ENCODE measurements at places on chromosomes 2 and 18. TPM values are rescaled to one million over a fixed set of nuclear protein-coding genes. Genes with fewer than 3 reads are reported as not detected.
A peak's percentile ranks its signal among the peaks of the same experiment; 100 is the strongest.

Gene TSHZ1
- 0.84 TPM for polyA plus RNA-seq

DNA sequence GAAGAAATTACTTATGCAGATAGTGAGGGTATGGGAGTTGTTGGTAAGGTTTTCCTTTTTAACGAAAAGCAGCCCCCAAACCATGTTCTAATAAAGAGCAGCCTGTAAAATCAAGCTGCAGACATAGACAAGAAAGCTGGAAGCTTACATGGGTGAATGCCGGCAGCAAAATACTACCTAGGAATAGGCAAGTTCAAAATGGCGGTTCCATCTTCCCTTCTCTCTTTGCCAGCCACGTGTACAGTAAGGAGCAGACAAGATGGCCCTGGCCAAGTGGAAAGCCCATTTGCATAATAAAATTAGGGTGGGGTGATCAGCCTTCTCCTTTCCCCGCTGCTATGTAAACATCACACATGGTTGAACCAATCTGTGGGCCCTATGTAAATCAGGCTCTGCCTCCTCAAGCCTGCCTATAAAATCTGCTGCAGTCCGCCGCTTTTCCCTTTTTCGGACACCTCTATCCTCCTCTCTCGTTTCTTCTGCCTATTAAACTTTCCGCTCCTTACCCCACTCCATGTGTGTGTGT lies 155.0 kb downstream of the ZBTB7C start:
- DNase-seq: no peak

DNA sequence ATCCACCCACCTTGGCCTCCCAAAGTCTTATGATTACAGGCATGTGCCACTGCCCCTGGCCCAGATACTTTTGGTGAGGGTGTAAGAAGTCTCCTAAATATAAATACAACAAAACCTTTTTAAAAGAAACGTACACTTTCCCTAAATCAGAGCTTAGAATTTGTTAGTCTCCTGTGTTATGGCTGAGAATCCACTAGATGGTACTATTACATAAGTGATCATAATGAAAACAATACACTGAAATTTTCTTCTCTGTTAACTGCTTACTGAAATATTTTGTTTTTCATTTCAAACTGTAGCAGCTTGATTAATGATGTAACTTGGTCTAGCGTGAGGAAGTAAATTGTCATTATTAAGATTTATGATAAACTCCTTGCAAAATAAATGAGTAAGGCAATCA lies 74.8 kb upstream of the FAM98A start:
- no peak for DNase-seq

DNA sequence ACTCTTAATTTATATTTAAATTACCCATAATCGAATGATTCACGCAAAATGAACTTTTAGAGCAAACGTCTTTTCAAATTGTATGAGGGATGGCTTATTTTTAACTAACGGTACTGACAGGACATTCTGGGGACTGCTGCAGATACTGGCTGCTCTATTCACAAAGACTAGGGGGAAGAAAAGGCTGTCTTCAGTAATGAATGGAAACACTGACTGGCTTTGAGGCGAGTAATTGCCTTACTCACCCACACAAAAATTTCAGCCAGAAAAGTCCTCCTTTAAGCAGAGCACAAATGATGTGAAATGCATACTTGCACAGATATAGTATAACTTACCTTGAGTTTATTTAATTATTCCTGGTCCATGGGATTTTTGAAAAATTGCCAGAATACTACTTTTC lies 852.6 kb downstream of the DPP10 start:
- no peak for DNase-seq

- DNase-seq: no peak
These were observed 349.5 kb downstream of the IRS1 start for GRCh38 chr2:226450141-226450540.

Gene KCNIP3
- not detected for polyA plus RNA-seq

- no peak for DNase-seq
These were observed 451.0 kb upstream of the SETBP1 start for GRCh38 chr18:44229693-44230108.

- no peak for DNase-seq
These were observed 2.1 kb upstream of the TSPYL6 start for GRCh38 chr2:54258166-54258565.

GRCh38 chr2:65055422-65056214 lies 598 bp upstream of the CEP68 start:
- no peak for DNase-seq

DNA sequence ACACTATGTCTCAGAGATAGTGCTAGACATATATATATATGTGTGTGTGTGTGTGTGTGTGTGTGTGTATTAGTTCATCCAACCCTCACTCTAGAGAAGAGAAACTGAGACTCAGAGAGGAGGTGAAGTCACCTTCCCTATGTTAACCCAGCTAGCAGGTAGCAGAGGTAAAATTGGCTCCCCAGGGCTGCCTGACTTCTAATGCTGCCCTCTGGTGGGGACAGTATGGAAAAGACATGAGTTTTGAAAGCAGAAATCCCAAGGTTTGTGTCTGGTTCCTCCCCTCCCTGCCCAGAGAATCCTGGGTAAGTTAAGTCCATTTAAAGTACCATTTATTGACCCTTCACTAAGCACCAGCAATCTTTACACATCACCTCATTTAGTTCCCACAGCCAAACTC lies 137.7 kb downstream of the THNSL2 start:
- peak; percentile 2 for DNase-seq

DNA sequence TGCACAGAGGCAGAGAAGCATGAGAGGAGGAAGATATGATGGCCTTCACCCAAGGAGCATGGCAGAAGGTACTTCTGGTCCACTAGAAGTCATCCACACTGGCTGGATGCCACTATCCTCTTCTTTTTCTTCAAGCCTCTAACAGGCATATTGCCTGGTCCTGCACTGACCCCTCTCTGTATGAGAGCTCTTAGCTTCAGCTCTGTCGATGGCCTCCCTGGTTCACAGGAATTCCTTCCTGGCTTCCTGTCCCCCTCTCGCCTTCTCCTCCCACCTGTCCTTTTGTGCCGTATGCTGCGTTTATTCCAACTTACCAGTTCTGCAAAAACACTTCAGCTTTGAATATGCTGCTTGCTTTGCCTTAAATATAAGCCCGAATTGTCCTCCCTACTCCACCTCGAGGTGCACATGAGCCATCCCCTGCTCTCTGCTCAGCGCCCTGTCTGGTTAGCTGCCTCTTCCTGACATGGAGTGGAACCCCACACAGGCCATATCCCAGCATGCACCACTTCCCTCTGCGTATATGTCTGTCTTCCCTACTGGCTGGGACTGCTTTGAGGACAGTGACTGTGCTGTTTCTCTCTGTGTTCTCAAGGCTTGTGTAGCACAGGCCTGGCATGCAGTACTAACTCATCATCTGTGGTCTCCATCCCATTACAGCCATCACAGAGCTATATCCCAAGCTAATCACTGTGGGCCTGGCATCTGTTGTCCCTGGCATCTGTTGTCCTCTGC lies 474.9 kb downstream of the EIPR1 start:
- no peak for DNase-seq

Gene CFAP210
- polyA plus RNA-seq: not detected

Gene ZSWIM2
- not detected for polyA plus RNA-seq

Gene LCT
- not detected for polyA plus RNA-seq

- DNase-seq: no peak
These were observed 164.1 kb upstream of the CELF4 start for GRCh38 chr18:37729716-37730115.

- no peak for DNase-seq
These were observed 23.1 kb downstream of the SERPINB11 start for GRCh38 chr18:63725682-63726480.

Gene IL36G
- polyA plus RNA-seq: not detected

- DNase-seq: no peak
These were observed 758.4 kb upstream of the TMEFF2 start for GRCh38 chr2:192953116-192953515.

- DNase-seq: peak; percentile 82
These were observed 40.3 kb downstream of the INPP5D start for GRCh38 chr2:233100192-233100998.

DNA sequence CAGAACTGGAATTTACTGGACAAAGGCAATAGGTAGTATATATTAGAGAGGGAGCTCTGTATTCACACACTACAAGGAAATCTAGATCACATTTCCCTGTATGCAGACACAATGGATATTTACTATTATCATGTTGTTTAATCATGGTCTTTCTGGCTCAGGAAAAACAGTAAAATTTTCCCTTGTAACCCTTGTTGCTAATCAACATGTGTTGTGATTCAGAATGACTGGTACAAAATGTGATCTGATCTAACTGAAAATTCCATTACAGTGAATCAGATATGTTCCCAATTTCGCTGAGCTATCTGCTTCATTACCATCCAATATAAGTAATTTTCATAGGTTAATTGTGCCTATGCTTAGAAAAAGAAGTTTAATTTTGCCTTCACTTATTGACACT lies 1109.7 kb downstream of the LRP1B start:
- no peak for DNase-seq

DNA sequence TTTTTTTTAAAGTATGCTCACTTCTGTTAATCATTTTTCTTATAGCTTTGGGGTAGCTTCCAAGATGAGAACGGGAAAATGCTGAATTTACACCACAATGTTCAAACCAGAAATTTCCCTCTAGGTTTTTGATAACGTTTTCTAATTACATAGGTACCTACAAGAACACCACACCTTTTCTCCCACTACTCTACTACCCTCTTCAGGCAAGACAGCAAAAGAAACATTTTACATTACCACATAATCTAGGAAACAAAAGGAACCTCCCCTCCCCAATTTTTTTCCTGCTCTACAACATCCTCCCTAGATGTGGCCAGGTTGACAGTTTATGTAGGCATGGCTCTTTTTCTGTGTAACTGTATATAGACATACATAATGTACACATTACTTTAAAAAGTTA lies 32.4 kb downstream of the NDUFAF7 start:
- DNase-seq: no peak

DNA sequence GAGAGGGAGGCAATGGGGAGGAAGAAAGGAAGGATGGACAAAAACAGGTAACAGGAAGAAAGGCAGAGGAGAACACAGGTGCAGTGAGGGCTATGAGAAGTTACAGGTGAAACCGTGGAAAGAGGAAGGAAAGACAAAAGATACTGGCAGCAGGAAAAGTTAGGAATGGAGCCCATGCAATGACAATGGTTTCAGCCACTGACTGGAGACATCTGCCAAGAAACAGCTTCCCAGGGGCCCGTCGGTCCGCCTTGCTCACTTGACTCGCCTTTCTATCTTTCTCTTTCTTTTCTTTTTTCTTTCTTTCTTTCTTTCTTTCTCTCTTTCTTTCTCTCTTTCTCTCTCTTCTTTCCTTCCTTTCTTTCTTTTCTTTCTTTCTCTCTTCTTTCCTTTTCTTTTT lies 37.5 kb downstream of the ST8SIA5 start:
- DNase-seq: no peak

GRCh38 chr2:187187519-187187918 lies 260.5 kb downstream of the CALCRL start:
- no peak for DNase-seq

- peak; percentile 59 for DNase-seq
These were observed 18.6 kb upstream of the COL6A3 start for GRCh38 chr2:237432484-237433092.

- peak; percentile 31 for DNase-seq
These were observed 818 bp downstream of the ITGB1BP1 start for GRCh38 chr2:9422321-9423099.

- no peak for DNase-seq
These were observed 782.7 kb upstream of the SOX11 start for GRCh38 chr2:4909346-4910009.

- DNase-seq: peak; percentile 89
These were observed at the start of gene CHAC2 for GRCh38 chr2:53767405-53768241. CHAC2 (plus strand) TSS chr2:53767804; CDS start chr2:53767887, 83 bp downstream.

DNA sequence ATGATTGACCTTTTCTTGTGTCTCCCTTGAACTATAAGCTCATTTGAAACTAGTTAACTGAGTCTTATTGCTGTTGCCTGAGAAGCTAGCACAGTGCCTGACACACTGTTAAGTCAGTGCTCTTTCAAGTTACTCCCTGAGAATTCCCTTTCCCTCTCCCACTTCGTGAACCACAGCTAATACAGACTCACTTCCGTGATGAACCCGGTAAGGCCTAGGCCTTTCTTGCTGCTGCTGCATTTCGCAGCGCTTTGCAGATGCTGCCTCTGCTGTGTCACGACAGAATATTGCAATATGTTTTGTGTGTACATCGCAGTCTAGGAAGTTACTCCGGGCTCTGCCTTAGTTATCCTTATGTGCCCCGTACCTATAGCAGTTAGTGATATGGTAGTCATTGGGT lies 42.8 kb downstream of the LIMS1 start:
- no peak for DNase-seq

- DNase-seq: no peak
These were observed 111.1 kb upstream of the SPOPL start for GRCh38 chr2:138390316-138390945.

Gene INHBB
- polyA plus RNA-seq: not detected

Gene CLIP4
- polyA plus RNA-seq: 23.1 TPM

GRCh38 chr18:70598406-70598805 lies 309.6 kb downstream of the SOCS6 start:
- DNase-seq: no peak

DNA sequence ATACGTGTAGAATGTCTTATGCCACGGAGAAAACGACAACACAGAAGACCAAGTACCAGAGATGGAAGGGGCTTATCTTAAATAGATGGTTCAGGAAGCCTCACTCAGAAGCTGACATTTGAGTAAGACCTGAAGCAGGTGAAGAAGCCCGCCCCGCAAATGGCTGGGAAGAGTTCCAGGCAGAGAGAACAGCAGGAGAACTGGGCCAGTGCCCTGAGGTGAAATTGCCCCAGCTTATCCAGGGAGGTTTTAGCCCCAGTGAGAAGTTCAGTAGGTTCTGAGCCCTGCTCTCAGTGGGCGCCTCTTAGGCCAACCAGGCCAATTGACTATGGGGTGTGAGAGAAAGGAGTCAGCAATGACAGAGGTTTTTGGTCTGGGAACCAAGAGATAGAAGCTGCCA lies 166.1 kb upstream of the FOSL2 start:
- no peak for DNase-seq

- DNase-seq: no peak
These were observed 52.1 kb upstream of the PEX13 start for GRCh38 chr2:60965499-60965785.

Gene PRKAG3
- not detected for polyA plus RNA-seq

- no peak for DNase-seq
These were observed 11.1 kb downstream of the HES6 start for GRCh38 chr2:238228700-238229099.

DNA sequence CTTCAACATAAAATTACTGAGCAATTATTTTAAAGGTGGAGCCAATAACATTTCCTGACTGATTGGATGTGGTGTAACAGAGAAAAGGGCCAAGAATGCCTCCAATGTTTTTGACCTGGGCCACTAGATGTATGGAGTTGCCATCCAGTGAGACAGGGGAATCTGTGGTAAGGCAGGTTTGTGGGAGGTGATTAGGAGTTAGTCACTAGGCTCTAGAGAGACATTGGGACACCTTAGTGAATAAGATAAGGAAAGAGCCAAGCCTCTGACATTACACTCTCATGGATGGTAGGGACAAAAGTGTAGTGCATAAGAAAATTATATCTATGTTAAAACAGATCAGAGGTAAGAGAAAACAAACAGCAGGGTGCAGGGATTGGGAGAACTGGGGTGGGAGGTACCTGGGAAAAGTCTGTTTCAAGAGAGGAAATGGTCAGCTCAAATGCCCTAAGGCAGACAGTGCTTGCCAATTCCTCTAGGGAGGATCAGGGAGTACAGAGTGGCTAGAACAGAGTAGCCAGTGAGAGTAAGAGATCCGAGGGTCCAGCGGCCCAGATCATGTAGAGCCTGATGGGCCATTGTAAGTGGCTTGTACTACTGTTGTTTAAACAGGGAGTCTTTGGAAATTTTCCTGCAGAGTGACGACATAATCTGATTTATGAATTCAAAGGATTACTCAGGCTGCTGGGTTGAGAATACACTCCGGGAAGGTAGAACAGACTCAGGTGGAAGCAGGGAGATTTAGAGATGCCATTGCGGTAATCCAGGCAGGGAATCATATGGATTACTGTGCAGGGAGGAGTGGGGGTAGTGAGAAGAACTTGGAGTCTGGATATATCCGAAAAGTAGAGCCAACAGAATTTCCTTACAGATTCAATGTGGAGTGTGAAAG lies 45.7 kb upstream of the CUL3 start:
- no peak for DNase-seq

Data from CD4-positive, alpha-beta memory T cell (primary cell).